Transverse colon (tissue), 4 donors: ENCODE measurements at places on chromosomes 2 and 18. TPM values are rescaled to one million over a fixed set of nuclear protein-coding genes. Genes with fewer than 3 reads are reported as not detected.

The MYOM1 gene
- total RNA-seq: 7.1 TPM

The ST8SIA5 gene
- not detected for total RNA-seq

GRCh38 chr2:31531101-31531500 lies 49.6 kb downstream of the SRD5A2 start:
- DNase-seq: no peak
- H3K36me3 ChIP-seq: no peaks in the 10 kb centered on the region
- H3K4me3 ChIP-seq: no peak overlapping the region
- no peak overlapping the region for H3K27ac ChIP-seq

DNA sequence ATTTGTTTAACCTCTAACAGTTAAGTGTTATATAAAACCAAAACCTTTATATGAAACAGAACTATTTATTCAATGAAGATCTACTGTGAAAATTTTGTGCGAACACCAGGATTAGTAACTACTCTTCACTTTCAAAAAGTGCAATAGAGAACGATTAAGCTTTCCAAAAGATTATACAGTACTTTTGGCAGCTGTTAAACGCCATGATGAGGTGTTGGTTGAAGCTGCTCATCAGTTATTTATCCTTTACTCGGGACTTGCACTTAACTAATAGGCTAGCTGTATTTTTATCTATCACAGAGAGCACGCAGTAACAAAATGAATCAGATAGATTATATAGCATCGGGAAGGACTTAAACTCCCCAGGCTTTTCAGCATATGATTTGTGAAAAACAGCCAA lies 113.6 kb downstream of the GCA start:
- no peaks in the 10 kb centered on the region for H3K27me3 ChIP-seq
- H3K36me3 ChIP-seq: no peaks in the 10 kb centered on the region
- no peak overlapping the region for H3K4me3 ChIP-seq
- no peak overlapping the region for H3K27ac ChIP-seq
- H3K4me1 ChIP-seq: no peaks in the 10 kb centered on the region
